Left hindlimb (tissue), 1 donor: ENCODE measurements at places on chromosomes 3 and 15.

GRCh38 chr3:129485721-129486663, 42.4 kb upstream of the RHO start:
- peak; percentile 63 for DNase-seq

GRCh38 chr15:63553388-63553791, 43.8 kb upstream of the FBXL22 start:
- DNase-seq: no peak

GRCh38 chr3:63892773-63893352, 19.3 kb downstream of the SCAANT1 start:
- no peak for DNase-seq

- DNase-seq: no peak
Observed at GRCh38 chr3:106399761-106400160, 530.9 kb upstream of the CBLB start.

GRCh38 chr3:36893137-36893557, 51.7 kb downstream of the TRANK1 start:
- peak; percentile 45 for DNase-seq

DNA sequence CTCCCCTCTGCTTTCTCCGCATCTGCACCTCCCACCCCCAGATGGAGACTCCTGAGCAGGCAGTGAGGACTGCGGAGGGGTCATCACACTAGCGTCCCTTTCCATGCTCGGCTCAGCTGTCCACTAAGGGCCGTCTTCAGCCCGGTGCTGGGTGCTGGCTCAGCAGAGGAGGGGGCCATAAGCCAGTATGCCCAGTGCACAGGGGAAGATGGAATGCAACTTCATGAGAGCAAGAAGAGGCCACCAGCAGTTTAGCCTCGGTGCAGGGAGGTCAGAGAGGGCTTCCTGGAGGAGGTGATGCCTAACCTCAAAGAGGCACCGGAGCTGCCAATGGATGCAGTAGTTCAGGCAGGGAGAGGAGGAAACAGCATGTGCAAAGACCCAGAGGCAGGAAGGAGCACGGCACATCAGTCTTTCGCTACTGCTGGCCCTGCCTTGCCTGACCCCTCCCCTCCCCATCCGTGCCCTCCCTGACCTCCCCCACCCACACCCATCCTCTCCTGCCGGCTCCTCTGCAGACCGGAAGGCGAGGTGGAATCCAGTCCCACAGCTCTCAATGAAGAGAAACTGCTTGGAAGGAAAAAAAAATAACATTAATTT, 15.2 kb upstream of the PLXND1 start:
- DNase-seq: peak; percentile 36

DNA sequence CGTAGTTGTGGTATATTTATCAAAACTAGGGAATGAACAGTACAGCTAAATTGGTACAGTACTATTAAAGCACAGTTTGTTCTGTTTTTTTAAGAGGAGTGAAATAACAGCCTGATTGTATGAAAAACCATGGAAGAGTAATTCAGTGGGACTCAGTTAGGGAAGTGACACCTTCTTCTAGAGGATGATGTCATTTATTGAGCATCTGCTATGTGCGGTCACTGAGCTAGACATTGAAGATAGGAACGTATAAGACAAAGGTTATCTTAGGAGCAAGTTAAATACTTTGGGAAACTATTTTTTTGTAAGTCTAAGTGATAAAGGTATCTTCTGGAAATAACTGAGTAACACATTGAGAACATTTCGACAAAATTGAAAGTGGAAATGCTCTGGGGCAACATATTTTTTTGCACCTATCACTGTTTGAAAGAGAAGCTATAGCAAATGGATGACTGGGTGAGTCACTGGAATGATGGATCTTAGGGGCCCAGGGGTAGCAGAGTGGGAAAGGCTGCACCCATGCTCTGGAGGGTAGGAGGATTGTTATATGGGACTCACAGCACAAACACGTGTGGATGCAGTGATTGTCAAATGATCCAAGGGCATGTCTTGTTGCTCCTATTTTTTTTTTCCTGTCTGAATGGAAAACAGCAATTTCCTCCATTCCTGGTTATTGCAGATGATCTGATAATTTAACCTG, 43.0 kb downstream of the OXNAD1 start:
- no peak for DNase-seq

DNA sequence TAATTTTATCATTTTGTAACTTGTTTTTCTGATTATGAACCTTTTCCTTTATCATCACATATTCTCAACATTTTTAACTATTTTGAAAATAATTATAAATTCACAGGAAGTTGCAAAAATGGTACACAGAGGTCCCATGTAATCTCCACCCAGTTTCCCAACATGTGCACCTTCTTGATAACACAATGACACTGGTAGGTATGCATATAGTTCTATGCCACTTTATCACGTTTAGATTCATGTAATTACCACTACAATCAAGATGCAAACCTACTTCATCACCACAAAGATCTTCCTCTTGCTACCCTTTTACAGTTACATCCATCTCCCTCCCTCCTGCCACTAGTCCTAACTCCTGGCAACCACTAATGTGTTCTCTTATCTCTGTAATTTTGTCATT, 413.9 kb downstream of the SHQ1 start:
- no peak for DNase-seq

GRCh38 chr3:127831723-127832172, 9.4 kb upstream of the MGLL start:
- no peak for DNase-seq

- no peak for DNase-seq
Observed at GRCh38 chr3:56491566-56491965, 23.3 kb upstream of the ERC2 start.

- no peak for DNase-seq
Observed at GRCh38 chr15:76756381-76756780, 148.8 kb downstream of the SCAPER start.

DNA sequence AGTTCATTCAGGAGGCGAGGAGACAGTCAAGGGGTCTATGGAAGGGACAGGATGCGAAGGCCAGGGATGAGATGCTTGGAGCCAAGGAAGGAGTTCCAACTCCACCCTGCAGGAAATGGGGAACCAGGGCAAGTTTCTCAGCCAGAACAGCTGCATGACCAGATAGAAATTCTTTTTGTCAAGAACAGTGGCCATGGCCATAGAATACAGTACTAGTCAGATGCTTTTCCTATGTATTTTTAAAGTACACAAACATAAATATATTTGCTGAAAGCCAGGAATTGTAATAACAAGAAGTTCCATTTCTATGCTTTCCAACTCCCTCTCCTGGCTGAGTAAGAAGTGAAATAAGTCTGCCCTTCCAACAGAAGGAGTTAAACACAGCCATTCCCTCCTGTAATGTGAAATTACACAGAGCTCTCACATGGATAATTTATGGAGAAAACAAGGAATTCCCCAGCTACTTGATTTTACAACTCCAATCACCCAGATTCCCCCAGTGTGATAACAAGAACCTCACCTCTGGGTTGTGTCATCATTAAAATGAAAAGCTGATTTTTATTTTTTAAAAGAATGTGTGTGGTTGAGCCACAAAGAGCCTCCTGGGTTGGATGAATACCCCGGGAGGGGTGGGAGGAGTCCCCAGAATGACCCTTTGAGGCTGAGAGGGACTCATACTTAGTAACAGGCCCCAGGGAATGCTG, 124.6 kb upstream of the ARHGEF3 start:
- DNase-seq: no peak

- no peak for DNase-seq
Observed at GRCh38 chr3:177679568-177680471, 482.5 kb upstream of the TBL1XR1 start.

- DNase-seq: no peak
Observed at GRCh38 chr15:70160803-70161565, 63.3 kb upstream of the TLE3 start.

- no peak for DNase-seq
Observed at GRCh38 chr3:114887806-114888205, 259.3 kb downstream of the ZBTB20 start.

DNA sequence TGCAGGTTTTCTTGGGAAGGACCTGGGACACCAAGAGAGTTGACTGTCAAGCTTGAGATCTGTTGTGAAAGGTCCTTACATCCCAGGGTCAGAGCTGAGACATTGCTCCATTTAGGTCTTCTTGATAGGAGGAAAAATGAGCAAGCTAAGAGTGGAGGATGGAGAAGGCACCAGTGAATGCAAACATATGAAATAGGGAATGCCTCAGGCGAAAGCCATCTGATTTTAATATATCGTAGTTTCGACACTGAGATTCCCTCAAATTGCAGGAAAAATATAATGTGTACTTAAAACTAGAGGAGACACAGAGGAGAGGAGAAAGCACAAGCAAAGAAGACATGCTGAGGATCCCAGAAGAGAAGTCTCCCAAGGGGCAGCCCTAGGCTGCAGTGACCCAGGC, 85.5 kb downstream of the TM4SF4 start:
- DNase-seq: no peak

GRCh38 chr15:94443186-94443585, 211.8 kb downstream of the MCTP2 start:
- DNase-seq: no peak

DNA sequence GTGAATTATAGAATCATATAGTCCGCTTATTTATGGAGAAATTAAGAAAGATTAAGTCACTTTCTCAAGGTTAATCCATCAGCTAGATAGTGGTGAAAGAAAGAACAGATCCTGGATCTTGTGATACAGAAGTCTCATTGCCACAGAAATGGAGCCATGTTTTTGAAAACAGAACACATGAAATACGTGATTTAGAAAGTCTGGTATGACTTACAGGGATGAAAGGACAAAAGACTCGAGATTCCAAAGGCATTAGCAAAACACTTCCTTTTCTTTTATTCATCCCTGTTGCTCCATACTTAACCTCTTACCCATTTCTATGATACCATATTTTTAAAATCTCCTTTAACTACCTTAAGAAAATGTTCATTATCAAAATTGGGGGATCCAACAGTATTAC, 40.0 kb upstream of the TEX9 start:
- no peak for DNase-seq

DNA sequence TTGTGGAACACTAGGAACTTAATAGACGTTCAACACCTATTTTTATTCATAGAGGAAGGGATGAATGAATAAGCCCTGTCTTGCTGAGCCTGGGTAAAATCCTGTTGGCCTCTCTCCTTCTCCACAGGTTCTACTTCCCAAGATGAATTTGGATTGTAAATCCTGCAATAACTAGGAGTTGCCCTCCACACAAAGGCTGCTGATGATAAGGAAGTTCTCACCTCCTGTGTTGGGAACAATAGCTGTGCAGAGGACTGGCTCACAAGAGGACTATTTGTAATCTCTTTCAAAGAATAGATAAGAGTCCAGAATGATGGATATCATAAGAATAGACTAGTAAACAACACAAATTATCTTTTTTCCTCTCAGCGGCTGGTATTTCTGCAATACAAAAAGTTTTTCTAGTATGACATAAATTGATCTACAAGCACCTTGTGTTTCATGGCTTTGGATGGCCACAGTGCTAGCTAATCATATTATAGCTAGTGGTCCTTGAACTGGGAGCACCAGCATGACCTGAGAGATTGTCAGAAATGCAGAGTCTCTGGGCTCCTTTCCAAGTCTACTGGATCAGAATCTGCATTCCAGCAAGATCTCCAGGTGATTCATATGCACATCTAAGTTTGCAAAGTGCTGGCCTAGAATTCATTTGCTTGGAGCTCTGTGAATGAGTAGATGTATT, 28.1 kb upstream of the COL6A6 start:
- no peak for DNase-seq

- no peak for DNase-seq
Observed at GRCh38 chr3:184832044-184832443, 20.1 kb downstream of the VPS8 start.

GRCh38 chr15:61681038-61681418, 379.2 kb downstream of the VPS13C start:
- DNase-seq: no peak

DNA sequence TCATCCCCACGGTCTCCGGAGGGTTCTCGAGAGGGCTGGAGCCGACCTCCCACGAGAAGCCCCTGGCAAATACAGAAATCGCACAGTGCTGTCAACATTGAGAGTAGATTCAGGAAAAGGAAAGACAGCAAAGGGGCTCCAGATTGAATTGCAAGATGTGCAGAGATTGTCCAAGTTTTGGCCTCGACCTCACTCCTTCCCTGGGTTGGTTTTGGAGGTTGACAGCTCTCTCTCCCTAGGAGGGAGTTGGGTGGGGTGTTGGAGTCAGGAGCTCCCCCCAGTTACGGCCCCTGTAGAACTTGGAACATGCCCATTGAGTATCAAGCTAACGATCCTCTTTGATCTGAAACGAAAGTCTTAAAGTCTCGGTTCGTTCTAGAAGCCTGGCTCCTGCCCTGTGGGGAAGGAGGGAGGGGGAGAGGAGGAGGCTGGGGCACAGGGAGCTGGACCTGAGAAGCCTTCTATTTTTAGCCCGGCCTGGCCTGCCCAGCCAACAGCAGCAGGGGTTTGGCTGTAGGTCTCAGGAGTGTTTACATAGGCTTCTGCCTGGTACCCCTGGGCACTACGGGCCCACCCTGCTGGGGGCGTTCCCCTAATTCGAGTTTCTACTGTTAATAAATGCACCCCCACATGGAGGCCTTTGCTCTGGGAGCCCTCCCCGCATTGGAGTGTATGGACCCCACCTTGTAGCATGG, 672 bp upstream of the KY start:
- DNase-seq: peak; percentile 62

DNA sequence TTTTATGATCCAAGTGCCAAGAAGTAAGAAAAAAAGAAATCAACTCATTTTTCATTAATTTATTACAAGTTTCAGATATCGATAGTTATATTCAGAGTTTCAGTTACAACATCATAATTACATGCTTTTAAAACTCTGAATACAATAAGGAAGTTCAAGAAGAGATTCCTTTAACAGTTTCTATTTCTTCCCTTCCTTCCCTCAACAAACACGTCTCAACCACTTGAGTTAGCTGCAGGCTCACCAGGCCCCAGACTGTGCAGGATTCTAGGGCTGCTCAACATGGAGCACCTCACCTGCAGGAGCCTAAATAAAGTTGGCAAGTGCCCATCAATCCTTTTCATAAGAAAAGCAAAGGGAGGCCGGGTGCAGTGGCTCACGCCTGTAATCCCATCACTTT, 79.2 kb upstream of the FNDC3B start:
- no peak for DNase-seq

GRCh38 chr15:57356636-57357035, 19.7 kb upstream of the CGNL1 start:
- no peak for DNase-seq

DNA sequence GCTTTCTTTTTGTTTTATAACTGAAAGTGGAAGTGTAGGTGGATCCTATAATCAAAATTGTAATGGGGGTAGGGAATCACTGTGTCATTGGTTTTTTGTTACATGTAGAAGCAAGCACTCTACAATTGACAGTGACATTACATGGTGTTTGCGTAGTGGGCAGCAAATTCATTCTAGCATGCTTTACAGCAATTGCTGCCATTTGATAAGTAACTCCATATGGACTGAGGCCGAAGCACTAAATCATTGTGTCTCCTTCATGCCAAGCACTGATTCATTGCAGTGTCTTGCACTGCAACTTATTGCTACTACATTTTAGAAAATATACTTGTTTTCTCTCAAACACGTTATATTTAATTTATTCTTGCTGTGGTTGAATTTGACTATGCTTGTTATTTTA, 933.9 kb downstream of the NSUN3 start:
- DNase-seq: no peak
